ENCODE measurements at places on chromosomes 1 and 21. TPM values are rescaled to one million over a fixed set of nuclear protein-coding genes. Genes with fewer than 3 reads are reported as not detected.

UMODL1 gene
- polyA plus RNA-seq = not detected

NCDN gene
- 14.1 TPM for polyA plus RNA-seq

BARHL2 gene
- not detected for polyA plus RNA-seq

DNA sequence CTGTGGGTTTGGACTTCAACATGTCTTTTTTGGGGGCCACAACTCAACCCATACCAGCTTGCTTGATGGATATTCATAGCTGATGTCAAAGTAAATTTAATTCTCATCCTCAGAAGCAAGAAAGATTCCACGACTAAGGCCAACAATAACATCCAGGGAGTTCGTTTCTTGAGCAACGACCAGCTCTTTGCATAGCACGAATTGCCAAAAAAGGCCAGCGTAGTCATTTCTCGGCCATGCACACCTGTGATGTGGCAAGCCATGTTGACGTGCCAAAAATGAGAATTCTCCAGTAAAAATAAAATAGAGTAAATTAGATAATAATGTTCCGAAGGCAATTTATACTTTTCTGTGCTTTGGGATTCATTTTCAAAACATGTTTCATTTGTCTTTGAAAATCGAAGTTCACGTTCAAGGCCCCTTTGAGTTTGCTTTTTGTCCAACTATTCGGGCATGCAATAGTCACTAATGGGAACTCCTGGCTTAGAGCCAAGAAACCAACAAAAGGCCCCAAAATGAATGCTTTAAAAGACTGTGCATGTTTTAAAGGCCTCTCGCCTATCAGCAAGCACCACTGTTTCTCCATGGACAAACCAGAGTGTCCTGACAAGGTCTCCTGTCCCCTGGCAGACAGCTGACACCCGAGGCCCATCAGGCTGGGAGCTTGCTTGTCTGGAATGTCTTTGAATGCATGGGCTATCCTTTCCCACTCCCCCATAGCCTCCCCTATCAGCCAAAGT lies 14.4 kb upstream of the IGSF5 start:
- DNase-seq = no peak

GRCh38 chr21:40054403-40054802 lies 187.2 kb downstream of the PCP4 start:
- DNase-seq = no peak
